Activated T-helper 2 cell treated with anti-CD3 and anti-CD28 coated beads, Interferon-gamma antibody, Interleukin-2, Interleukin-4, amounts not matched to agents 10 μg/mL and 5 μg/mL and 100 μg/mL, durations not matched to agents 14 hours and 24 hours and 36 hours (primary cell): ENCODE measurements at places on chromosomes 16 and 17.

GRCh38 chr17:42421507-42422338 lies 1.3 kb downstream of the CAVIN1 start:
- no peak for DNase-seq

GRCh38 chr17:2885733-2886132 lies 89.5 kb downstream of the RAP1GAP2 start:
- DNase-seq = no peak

DNA sequence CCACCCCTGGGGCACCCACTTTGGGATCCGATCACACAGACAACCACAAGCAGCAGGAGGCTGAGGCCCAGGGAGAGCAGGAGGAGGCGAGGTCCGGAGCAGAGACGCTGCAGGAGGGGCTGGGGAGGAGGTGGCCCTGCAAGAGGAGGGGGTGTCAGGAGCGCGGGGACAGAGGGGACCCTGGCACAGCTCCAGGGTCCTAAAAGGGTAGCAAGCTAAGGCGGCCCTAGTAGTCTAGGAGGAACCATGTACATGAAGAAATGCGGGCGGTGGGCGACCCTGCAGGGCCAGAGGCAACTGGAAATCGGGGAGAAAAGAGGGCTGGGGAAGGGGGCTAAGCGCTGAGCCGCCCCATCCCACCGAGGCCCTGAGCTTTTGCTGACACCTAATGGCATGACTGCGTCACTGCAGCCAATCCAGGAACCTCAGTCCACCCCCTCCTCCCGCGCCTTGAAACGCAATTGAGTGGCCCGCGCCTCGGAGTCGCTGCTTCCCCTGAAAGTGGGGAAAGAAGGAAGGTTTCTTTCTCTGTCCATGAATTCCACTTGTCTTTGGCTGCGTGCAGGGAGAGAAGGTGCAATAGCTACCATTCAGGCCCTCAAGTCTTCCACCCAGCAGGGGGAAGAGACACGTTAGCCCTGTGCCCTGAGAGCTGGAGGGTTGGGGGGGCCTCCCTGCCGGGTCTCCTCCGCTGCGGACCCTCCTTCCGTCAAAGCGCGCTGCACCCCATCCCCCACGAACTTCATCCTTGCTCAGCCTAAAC lies 1.8 kb downstream of the ASGR1 start:
- DNase-seq = peak; percentile 54

- DNase-seq = no peak
These were observed 21.1 kb downstream of the TANC2 start for GRCh38 chr17:62987136-62987535.

- DNase-seq = no peak
These were observed 40.1 kb downstream of the LYRM9 start for GRCh38 chr17:27853091-27853490.

DNA sequence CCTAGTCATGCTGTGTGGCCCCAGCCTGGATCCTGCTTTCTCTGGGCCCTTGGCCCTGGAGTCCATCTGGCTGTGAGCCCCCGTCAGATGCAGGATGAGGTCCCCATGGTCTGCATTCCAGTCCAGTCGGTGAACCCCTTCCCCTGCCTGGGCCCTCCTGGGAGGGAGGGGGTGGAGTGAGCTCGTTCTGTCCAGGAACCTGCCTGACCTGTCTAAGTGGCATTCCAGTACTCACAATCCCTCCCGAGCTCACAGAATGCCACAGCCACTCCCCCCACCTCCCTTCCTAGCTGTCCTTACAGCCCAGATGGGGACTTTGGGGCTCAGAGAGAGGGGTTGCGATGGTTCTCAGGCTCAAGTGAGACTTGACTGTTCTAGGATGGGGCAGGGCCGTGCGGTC lies 15.5 kb downstream of the SPNS2 start:
- no peak for DNase-seq

DNA sequence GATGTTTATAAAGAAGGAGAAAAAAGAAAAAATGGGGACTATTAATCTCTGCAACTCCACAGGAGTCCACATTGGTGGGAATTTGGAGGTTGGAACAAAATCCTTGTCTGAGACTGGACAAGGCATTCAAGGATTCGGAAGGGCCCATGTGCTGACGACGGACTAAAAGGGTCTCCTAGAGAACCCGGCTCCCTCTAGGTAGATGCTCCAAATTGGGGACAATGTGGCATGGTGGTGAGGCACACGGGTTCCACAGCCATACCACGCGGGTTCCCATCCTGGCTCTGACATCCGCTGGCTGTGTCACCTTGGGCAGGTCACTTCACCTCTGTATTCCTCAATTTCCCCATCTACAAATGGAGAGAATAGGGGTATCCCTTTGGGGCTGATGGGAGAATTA lies 227.4 kb downstream of the C16orf78 start:
- no peak for DNase-seq

DNA sequence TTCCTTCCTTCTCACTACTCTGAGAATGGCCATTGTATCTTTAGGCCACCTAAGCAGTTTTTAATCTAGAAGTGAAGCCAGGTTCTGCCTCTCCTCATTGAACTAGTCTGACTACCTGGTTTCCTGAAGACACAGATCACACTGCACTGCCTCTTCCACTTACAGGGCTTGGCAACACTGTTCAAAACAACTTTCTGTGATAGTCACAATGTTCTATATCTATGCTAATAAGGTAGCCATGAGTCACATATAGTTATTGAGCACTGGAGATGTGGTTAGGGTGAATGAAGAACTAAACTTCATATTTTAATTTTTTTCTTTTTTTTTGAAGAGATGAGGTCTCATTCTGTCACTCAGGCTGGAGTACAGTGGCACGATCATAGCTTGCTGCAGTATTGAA lies 26.9 kb downstream of the RND2 start:
- no peak for DNase-seq

- no peak for DNase-seq
These were observed 48.4 kb downstream of the SOCS1 start for GRCh38 chr16:11207646-11208045.

DNA sequence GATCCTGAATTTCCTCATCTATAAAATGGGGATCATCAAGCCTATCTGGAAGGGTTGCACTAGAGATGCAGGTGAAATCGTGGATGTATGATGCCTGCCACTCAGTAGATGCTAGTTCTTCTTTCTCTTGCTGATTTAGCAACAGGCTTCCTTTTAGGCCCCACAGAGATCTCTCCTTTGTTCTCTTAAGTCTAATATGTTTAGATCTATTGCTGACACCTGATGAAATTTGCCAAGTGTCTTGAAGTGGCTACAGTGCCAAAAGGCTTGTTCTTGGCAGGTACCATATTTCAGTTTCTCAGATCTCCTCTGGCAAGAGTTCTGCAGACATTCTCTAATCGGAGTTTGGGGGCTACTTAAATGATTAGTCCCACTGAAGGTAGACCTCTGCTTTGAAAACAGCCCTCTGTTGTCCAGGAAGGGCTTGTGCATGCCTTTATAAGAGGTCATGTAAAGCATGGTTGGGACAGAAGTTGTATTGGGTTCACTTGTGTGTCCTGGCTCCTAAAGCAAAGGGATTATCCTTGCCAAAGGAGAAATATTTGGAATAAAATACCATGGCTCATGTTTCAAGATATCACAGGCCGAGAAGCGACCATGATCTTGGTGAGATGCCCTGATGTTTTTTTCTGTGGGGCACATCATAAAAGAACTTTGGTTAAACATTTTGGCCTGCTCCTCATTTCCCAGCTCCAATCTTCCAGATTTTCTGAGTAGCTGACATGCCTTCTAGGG lies 234.0 kb downstream of the MSI2 start:
- DNase-seq = no peak

DNA sequence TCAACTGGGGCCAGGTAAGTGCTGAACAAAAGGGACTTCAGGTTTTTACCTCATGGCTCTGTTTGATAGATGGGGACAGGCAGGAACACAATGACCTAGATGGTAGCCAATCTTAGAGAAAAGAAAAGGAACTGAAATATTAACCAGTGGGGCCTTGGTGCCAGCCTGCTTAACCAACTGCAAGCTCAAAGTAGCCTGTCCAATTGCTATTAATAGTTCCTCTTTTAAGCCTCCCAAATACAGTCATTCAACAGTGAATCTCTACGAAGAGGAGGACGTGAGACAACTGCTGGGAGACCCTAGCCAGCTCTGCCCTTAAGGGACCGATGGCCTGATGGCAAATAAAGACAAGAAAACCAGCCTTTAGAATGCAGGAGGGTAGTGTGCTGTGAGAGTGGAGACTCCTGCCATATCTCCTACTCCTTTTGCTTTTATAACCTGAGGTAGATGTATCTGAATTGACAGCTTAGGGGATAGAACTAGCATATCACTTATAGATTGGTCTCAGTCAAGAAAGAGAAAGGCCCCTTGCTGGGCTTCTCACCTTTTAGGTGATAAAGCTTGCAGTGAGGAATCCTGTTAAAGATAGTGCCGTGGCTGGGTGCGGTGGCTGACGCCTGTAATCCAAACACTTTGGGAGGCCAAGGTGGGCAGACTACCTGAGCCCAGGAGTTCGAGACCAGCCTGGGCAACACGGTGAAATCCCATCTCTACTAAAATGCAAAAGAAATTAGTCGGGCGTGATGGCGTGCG lies 28.3 kb downstream of the ARSG start:
- no peak for DNase-seq

DNA sequence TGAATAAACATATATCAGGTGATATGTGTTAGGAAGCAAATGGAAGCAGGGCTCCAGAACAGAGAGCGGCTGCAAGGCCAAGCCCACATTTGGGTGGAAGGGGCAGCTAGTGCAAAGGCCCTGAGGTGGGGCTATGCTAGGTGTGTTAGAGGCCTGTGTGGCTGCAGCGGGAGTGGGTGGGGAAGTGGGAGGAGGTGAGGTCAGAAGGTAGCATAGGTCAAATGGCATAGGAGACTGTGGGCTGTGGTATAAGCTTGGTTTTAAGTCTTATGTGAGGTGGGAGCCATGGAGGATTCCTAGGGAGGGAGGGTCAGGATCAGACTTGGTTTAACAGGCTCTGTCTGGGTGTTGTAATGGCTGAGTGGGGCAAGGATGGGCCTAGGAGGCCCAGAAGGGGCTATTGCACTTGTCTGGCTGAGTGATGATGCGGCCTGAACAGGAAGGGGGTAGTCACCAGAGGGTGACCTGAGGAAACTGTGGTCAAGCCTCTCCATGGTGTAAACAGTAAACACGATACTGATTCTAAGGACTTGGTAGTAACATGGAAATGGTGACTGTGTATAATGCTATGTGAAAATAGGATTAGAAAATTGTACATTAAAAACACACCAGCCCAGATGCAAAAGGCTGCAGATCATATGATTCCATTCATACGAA lies 31.1 kb downstream of the RAI1 start:
- DNase-seq = no peak

DNA sequence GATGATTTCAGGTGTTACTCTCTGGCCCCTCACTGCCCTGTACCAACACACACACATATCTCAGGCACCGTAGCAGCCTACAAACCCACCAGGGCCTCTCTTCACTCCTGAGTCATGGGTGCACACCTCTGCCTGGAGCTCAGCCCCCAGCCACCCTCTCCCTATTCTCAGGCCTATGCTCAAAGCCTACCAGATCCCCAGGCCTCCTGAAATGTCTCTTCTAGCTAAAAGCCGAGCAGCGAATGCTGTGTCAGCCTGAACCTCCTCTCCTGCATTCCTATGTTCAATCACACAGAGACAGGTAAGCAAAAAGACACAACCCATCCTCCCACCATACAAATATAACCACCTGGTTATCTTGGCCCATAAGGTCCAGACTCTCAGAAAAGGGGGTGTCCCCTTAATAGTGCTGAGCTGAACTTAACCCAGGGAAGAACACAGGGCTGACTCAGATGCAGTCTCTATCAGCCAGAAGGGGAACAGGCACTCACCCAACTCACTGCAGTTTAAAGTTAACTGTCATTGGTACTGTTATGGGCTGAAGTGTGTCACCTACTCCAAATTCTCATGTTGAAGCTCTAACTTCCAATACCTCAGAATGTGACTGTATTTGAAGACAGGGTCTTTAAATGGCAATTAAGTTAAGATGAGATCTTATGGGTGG lies 62.0 kb upstream of the TEKT3 start:
- no peak for DNase-seq

DNA sequence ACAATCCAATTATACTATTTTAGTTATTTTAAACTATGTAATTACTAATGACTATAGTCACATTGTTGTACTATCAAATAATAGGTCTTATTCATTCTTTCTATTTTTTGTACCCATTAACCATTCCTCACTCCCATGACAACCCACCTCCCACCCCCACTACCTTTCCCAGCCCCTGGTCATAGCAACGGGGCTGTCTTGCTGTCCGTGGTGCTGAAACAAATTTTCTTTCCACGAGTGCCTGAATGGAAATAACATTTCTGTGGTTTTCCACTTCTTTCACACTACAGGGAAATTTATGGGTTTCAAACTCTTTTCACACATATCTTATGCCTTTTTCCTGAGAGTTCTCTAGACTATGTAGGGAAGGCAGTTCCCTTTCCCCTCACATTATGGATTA lies 326.6 kb downstream of the PHKB start:
- no peak for DNase-seq

- DNase-seq = no peak
These were observed 77.6 kb upstream of the TNRC6C start for GRCh38 chr17:77880711-77881450.

DNA sequence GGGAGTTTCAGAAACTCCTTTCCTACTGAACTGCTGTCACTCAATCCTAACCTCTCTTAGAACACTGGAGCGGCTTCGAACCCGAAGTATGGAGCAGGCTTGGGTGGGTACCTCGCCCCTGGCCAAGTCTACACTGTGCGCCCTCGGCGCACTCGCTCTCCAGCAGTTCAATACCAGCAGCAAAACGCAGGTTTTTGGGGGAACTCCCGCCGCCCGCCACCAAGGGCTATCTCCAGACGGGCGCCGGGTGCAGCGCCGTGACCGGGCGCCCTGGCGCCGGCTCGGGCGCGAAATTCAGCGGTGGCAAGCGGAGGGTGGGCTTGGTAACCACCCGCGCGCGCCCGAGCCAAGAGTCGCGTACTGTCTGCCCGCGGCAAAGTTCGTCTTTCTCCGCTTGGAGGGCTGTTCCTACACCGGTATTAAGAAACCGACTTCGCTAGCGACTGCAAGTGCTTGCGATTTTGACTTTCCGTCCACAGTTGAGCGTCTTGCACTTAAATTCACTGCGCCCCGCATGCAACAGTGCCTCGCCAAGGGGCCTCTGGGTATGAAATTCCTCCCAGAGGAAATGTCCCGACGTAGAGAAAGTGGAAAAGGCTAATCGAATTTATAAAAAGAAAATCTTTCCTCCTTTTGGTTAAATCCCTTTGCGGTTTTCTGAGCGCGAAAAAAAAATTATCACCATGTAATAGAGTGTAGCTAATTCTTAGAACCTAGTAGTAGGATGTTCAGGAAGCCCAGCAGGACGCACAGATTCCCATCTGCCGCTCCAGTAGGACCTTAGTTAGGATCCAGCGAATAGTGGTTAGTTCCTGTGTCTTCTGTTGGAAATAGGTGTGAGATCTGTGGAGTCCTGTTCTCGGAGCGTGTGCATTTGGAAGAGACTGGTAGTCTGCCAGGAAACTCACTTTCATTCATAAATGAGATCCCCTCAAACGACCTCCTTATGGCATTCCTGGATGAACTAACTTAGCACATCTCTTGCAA lies 5.0 kb upstream of the SALL1 start:
- DNase-seq = no peak

- no peak for DNase-seq
These were observed 256.9 kb downstream of the C16orf95 start for GRCh38 chr16:87060034-87060986.

GRCh38 chr16:74186561-74186971 lies 110.0 kb upstream of the PSMD7 start:
- DNase-seq = no peak

GRCh38 chr17:80424878-80425765 lies 10.2 kb downstream of the ENDOV start:
- no peak for DNase-seq

GRCh38 chr16:79076047-79076767 lies 524.3 kb downstream of the MAF start:
- DNase-seq = no peak
